Activated T-cell treated with anti-CD3 and anti-CD28 coated beads for 4 hours (primary cell): ENCODE measurements at places on chromosomes 4 and X.

- no peak for DNase-seq
Measured at GRCh38 chrX:107845625-107846024, 20.0 kb downstream of the MID2 start.

GRCh38 chr4:38400946-38401345, 263.1 kb upstream of the KLF3 start:
- no peak for DNase-seq

DNA sequence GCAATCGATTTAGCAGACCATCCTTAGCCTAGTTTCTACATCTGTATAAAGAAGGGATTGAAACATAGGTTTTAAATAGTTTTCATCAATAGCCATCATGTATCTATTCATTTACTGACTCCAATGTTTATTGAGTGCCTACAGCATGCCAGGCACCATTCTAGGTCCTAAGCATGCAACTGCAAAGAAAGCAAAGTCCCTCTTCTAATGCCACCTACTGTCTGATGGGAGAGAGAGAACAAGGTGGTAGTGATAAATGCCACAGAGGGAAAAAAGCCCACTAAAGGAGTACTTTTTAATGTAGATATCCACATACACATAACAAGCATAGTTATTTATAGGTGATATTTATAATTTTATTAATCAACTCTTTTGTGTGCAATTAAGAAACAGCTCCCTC, 67.6 kb upstream of the PPARGC1A start:
- no peak for DNase-seq

DNA sequence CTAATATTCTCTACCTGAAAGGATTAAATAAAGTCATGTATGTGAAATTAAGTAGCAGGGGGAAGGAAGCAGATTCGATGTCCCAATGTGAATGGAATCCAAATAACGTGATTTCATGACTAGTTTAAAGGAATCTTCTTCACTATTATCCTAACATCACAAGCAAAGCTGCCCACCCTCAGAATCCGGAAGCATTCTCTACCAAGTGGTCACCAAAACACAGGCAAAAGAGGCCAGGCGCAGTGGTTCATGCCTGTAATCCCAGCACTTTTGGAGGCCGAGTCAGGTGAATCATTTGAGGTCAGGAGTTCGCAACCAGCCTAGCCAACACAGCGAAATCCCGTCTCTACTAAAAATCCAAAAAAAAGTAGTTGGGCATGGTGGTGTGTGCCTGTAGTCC, 212.9 kb downstream of the LDB2 start:
- no peak for DNase-seq

GRCh38 chrX:109623997-109624396, 975 bp downstream of the KCNE5 start:
- DNase-seq = no peak

DNA sequence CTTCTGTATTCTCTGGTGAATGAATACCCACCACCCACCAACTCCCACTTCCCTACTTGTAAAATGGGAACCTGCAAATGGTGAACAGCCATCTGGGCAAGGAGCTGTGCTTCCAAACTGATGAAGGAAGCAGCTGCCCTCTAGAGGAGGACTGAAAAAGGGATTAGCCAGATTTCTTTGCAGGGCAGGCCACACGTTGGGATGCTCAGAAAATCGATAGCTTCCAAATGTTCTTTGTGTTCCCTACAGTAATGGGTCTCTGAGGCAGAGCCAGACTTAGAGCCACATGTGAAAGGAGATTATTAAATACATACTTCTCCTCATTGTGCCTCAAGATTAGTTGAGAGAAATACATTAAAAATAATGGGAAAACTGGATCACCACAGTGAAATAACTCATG, 39.3 kb upstream of the LPAR4 start:
- DNase-seq = no peak

- DNase-seq = no peak
Measured at GRCh38 chr4:40548256-40548655, 81.4 kb downstream of the RBM47 start.

GRCh38 chr4:173211838-173212237, 43.2 kb downstream of the GALNT7 start:
- no peak for DNase-seq

- DNase-seq = no peak
Measured at GRCh38 chrX:93169771-93170170, 503.6 kb downstream of the NAP1L3 start.

DNA sequence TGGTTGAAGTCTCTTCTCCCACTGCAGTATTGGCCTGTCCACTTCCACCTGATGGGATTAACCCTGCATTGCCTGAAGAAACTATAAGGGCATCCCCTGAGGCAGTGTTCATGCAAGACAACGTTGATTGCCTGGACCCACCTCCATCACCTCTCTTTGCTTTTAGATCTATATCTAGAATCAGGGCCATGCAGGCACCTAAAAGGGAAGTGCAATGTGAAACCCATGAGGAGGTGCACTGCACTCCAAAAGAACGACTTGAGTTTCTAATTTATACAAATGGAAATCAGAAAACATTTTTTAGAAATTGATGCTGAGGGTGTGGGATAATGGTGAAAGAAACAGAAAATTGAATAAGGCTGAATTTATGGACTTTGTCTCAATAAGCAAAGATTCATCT, 694.4 kb downstream of the TRAM1L1 start:
- DNase-seq = no peak

- no peak for DNase-seq
Measured at GRCh38 chr4:36712013-36712412, 430.6 kb downstream of the DTHD1 start.

DNA sequence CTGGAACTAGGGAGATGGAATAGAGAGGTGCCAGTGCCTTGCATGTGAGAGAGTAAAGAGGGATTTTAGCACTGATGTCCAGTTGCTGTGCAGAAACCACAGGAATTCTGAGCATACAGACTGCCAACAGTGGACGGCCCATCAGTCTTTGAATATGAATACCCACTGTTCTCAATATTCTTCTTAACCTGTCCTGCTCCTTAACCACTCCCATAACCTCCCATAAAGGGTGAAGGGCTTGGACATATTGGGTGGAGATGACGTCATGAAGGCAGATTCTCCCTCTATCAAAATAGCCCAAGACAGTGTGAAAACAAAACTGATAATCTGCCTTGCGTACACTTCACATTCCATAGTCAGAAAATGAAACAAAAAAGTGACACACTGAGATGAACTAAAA, 1313.7 kb upstream of the PABPC4L start:
- no peak for DNase-seq

GRCh38 chrX:80511969-80512760, 91.9 kb downstream of the TENT5D start:
- no peak for DNase-seq

- DNase-seq = no peak
Measured at GRCh38 chr4:111937368-111937767, 207.9 kb upstream of the FAM241A start.

DNA sequence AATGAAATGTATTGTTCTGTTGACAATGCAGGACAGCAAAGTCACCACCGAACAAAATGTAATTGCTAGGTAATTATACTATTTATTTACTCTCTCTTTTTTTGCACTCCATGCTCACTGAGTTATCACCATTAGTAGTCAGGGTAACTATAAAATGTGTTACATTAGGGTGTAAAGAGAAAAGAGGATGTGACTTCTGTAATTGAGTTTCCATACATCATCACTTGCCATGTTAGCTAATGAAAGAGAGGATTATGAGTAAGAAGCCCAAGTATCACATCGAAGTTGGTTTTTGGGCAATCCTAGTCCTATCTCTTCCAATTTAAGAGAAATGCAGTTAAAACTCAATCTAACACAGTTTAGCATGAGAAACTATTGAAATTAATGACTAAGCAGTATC, 7.6 kb downstream of the ZXDA start:
- DNase-seq = no peak

DNA sequence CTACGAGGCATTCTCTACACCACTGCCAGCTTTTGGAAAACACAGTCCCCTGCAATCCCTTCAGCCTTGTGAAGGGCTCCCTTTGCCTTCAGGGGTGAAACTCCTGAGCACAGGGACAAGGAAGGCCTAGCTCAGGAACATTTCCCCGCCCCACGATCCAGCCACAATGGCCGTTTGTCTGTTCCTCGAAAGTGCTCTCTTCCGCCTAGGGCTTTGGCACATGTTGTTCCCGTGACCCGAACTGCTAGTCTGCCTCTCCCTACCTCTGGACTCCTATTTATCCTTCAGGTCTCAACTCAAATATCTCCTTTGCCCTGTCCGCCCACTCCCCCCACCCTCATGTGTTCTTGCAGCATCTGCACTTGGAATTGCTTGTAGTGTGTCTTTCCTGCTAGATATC, 12.1 kb downstream of the FGD1 start:
- no peak for DNase-seq

GRCh38 chrX:53481816-53482465, 47.8 kb upstream of the HSD17B10 start:
- peak; percentile 9 for DNase-seq

DNA sequence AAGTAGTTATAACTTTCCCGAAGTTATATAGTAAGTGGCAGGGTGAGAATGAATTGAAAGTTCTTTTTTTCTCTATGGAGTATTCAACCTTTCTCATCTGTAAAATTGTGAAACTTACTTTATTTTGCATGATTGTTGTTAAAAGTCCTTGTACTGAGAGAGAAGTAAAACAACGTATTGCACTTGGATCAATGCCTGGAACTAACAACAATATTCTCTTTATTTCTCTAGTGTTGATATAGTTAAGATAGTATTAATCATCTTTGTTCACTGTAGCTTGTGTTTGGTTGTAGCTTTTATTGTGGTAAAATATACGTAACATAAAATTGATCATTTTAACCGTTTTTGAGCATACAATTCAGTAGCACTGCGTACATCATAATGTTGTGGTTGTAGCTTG, 48.7 kb downstream of the STIM2 start:
- no peak for DNase-seq

DNA sequence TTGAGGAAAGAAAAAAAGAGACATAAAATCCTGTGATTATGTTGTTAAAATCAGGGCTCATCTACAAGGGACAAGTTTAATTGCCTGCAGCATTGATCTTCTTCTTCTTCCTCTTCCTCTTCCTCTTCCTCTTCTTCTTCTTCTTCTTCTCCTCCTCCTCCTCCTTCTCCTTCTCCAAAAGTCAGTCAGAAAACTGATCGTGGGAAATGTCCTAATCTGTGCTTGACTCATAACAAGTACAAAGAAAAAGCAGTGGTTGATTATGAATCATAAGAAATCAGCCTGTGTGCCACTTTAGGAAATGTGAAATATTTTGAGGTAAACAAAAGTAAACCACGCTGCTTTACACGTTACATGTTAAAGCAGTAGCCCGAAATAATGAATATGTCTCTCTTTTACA, 2.7 kb upstream of the ATP10D start:
- no peak for DNase-seq

- no peak for DNase-seq
Measured at GRCh38 chr4:63063760-63064159, 1345.5 kb downstream of the TECRL start.

- no peak for DNase-seq
Measured at GRCh38 chr4:25563071-25563564, 92.5 kb upstream of the SLC34A2 start.

DNA sequence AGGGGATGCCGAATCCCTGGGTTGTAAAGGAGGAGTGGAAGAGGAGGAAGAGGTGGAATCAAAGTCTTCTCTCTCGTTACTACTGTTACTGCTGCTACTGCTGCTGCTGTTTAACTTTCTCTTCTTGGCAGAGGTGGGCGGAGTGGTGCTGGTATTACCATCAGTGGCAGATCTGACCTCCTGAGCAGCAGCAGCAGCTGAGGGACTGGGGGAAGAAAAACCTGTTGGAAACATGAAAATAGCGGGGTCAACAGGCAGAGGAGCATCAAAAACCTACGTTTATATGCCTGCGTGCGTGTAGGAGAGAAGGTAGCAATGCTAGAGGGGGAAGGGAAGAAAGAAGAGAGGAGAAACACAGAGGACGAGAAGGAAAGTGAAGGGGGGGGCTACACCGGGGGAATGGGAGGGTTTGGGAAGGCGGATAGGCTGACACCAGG, 339 bp downstream of the CUL4B start:
- DNase-seq = peak; percentile 3

DNA sequence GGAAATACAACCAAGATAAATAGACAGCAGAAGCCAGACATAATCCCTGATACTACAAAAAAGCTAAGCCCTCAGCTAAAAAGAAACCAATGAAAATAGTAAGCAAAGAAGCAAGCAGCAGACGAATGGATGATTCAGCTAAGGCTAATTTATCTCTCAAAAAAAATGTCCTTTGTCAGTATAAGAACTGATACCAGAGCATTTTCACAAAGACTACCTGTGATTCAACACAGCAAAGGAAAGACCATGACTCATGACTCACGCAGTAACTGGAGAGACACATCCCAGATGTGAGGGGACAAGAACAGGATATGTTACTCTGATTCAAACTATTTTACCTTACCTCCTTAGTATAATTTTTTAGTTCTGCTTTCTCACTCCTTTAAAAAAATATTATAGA, 22.7 kb upstream of the TMPRSS11F start:
- no peak for DNase-seq
